ENCODE measurements at places on chromosomes 5 and 9. TPM values are rescaled to one million over a fixed set of nuclear protein-coding genes. Genes with fewer than 3 reads are reported as not detected.

AFAP1L1 gene
- total RNA-seq = 0.19 TPM

ASS1 gene
- total RNA-seq = not detected

FOXI1 gene
- not detected for total RNA-seq

TMEM232 gene
- 0.92 TPM for total RNA-seq

FREM1 gene
- not detected for total RNA-seq

ALDH1A1 gene
- not detected for total RNA-seq

KCNIP1 gene
- total RNA-seq = not detected

RNF183 gene
- total RNA-seq = not detected

DNA sequence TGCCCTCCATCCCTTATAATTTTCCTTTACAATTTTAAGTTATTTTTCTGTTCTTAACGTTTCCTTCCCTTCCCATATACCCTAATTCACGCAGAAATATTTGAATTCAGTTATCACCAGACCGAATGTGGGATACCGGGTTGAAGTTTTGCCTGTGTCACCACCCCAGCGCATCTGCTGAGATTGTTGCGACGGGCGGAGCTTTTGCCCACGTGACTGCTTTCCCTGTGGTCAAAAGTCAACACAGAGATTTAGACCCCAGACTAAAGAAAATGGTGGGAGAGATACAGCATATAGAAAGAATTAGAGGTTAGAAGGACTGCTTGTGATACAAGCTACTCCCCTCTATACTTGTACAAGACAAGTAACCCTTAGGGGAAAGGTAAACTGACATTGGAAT, 326.4 kb upstream of the CTNND2 start:
- DNase-seq = no peak

DNA sequence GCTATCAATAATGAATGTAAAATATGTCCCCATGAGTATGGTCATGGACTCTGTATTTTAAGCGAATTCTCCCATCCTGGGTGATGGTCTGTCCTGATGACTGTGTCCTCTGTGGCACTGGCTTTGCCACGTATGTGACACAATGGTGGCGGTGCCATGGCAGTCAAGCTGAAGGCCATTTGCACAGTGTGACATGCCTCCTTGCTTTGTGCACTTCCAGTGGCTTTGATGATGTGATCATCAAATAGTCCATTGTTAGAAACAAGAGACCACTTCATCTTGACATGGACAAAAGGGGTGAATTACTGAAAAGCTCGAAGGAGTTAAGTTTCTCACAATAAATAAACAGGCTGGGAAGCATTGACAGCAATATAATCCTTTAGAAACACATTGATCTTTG, 31.0 kb upstream of the PRRC1 start:
- DNase-seq = no peak

DNA sequence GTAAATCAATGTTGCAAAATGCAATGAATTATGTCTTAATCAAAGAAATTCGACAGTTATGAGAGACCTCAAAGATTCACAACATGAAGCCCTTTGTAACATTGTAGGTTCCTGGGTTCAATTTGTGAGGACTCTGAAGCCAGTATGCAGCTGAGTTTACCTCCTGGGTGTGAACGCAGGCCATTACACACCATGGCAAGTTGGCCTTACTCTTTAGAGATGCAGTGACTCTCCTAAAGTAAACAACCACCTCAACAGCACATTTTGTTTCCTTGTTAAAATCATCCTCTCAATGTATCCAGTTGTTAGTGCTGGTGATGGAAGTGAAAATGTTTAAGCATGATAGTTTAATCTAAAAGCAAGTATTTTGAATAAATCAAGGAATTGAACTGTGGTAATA, 73.8 kb downstream of the JAKMIP2 start:
- DNase-seq = no peak

GRCh38 chr5:123044926-123045617, 8.5 kb upstream of the PPIC start:
- no peak for DNase-seq

GRCh38 chr9:114450181-114450580, 55.1 kb downstream of the WHRN start:
- no peak for DNase-seq

DNA sequence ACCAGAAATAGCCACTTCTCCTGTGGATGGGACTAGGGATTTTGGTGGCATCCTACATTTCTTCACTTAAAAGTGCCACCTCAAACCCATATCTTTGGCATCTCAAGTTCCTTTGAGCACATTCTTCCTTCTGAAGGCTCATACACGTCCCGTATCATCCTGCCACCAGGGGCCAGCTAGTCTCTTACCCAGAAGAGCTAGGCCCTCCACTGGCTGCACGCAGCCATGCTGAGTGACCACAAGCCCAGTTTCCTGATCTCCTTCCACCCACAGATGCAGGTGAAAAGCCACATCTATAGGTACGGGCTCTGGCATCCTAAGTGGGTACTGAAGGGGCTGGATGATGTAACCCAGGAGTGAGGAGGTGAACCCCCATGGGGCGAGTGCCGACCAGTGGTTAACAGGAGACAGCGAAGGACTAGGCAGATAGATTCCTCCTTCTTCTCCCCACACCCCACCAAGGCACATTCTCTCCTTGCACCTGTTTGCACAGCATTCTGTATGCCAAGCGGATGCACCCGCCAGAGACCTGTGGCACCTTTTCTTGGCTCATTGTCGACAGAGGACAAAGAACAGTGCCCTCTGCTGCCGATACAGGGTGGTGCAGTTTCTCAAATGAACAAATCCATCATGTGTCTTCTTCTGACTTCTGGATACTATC, 14.4 kb upstream of the SCGB3A1 start:
- peak; percentile 64 for DNase-seq

- no peak for DNase-seq
Measured at GRCh38 chr5:120155873-120156272, 308.2 kb upstream of the PRR16 start.

DNA sequence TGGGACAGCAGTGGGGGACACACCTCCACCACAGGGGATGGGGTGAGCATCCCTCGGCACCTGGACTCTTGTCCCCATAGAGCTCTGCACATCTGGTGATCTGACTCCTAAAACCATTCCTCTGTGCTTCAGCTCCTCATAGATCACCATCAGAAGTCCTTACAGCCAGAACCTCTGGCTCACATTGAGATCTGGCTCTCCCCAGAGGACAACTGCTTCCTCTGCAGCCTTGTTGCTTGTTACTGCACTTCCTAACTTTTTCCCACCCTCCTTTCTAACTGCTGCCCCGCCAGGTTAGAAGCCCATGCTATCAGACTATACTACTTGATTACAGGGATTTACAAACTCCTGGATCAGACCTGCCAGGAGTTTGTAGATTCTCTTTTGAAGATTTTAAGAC, 64.5 kb downstream of the ARSB start:
- no peak for DNase-seq

DNA sequence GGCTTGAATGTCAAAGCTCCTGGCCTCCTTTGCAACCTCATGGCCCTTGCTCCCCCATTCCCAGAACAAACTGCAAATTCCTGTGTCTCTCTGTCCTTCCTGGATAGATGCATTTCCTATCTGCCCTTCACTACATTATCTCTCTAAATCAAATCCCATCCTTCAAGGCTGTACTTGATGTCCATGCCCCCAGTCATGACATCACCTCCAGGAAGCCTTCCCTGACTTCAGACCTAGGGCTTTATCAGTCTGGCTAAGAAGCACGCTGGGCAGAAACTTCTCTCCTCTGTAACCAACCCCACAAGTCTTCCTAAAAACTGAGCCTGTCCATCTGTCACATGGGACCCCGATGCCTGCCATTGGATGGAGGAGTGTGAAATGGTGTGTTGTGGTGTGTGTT, 25.7 kb upstream of the TNIP1 start:
- DNase-seq = no peak

DNA sequence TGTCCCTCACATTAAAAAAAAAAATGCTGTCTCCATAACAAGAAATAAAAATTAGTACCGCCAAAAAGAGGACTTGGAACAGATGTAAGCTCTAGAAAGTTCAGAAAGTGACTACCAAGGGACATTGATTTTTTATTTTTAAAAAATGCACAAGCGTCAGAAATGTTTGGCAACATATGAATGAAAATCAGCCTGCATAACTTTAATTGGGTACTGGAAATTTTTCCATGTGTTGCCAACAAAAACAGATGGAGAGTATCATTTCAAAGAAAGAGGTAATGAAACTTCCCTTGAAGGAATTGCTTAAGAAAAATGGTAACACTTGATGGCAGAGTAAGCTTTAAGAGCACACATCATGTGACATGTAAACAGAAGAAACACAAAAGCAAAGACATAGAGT, 47.2 kb downstream of the OR2K2 start:
- DNase-seq = no peak

GRCh38 chr9:36873247-36873875, 160.7 kb downstream of the PAX5 start:
- DNase-seq = peak; percentile 77

- no peak for DNase-seq
Measured at GRCh38 chr5:112333331-112333781, 85.7 kb downstream of the EPB41L4A start.

GRCh38 chr5:112958093-112959088, 18.2 kb upstream of the DCP2 start:
- no peak for DNase-seq

- no peak for DNase-seq
Measured at GRCh38 chr9:115601434-115601833, 483.5 kb upstream of the TNC start.

DNA sequence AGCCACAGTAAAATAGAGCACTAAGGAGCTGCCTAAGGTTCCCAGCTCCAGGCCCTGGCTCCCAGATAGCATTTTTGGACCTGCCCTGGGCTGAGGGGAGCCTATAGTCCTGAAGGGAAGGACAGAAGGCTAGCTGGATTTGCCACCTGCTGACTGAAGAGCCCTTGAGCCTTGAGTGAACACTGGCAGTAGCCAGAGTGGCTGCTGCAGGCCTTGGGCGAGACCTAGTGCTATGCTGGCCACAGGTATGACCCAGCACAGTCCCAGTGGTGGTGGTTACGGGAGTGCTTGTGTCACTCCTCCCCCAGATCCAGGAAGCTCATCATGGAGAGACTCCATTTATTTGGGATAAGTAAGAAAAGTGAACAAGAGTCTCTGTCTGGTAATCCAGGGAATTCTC, 10.3 kb upstream of the STX17 start:
- DNase-seq = no peak

DNA sequence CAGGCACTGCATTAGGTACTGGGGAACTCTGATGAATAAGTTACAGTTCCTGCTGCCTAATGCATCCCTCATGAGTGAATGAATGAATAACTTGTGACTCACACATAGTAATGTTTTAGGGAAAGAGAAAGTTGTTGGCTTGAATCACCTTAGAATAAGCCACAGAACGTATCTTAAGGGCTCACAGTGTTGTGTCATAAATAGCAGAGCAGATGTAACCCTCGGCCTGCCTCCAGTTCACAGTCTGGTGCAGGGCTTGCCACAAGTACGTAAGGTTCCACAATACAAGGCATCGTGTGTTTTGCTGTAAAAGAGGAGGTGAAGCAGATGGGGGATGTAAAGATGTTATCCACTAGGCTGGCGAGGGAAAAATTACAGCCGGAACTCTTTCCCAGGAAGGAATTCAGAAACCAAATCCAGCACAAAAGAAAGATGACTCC, 218.7 kb downstream of the TRPM3 start:
- no peak for DNase-seq

DNA sequence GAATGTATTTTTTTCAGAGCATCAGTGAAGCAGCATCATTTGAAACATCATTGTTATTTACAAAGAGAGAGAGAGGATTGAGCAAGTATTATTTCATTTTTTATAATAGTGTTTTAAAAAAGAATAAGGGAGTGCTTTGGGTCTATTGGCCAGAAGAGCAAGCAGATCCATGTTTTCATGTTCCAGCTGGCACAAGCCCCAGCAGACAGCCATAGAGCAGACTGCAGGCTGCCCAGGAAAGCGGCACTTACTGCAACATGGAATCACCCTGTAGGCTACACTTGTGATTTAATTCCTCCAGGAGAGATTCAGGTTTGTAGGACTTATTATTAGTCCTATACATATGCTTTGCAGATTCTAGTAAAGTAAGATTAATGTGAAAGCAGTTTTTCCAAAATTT, 407.0 kb upstream of the GRAMD2B start:
- DNase-seq = no peak

DNA sequence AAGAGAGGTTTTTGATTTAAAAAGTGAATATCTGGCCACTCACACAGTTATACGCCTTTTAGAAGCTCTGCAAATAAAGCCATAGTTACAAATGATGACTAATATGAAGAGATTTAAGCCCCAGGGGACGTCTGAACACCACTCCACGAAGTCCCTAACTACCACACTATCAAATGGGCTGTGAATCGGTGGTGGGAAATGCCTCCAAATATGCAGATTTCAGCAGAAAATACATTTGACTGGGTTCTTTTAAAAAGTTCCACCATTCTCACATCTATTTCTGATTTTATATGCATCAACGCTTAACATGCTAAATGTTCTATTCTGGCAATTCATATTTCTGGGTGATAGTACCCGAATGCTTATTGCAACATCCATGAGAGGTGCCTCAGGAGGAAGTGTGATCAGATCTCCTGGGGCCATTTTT, 22.5 kb downstream of the TICAM2 start:
- no peak for DNase-seq

- no peak for DNase-seq
Measured at GRCh38 chr9:97510797-97511654, 9.6 kb downstream of the TMOD1 start.

GRCh38 chr5:160970605-160971191, 118.7 kb upstream of the ATP10B start:
- no peak for DNase-seq

DNA sequence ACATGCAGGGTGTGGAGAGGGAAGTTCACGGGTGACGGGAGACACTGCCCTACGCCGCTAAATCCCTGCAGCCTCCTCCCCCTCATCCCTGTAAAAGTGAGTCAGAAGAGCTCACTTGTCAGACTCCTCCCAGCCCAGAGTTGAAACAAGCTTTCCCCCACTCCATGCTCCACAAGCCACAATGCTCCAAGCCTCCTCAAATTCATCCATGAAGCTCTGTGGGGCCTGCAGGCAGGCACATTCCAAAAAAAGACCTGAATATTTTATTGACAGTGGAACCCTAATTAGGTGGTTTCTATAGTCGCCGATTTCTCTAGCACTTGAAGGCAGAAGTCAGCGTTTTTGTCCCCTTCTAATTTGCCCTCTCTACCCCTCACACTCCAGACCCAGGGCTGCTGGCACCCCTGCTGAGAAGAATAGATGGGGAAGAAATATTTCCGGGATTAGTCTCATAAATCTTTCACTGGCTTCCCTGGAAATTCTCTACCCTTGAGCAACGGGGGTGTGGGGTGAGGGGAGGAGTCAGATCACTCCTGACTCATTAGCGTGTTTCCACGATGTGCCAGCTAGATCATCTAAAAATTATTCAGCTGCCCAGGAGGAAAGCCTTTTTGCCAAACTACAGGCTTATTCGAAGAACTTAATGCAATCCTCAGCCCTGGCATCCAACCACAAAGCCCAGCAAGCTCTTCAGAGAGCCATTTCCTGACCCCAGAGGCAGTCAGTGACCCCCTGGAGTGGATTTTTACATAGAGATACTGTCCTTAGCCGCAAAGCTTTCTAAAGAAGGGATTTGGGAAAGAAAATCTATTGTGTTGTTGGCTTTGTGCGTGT, 97.1 kb downstream of the ENC1 start:
- no peak for DNase-seq

DNA sequence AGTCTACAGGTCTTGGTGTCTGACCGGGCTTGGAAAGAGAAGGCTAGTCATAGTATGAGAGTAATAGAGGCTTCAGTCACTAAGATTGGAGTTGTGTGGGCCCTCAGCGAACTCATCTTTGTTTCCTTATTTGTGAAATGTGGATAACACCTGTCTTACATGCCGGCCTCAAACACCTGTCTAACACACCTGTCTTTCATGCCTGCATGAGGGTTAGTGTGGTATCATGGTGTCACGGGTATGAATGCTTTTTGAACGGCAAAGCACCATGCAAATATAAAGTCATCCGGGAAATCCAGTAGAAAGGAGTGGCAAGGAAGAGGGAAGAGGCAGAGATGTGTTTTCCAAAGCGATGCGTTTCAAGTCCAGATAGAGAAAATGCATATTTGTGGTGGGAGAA, 25.5 kb downstream of the GRAMD2B start:
- no peak for DNase-seq
